ENCODE measurements at places on chromosomes 6 and 20.

GRCh38 chr20:12875510-12875909, 133.3 kb upstream of the SPTLC3 start:
- DNase-seq = no peak

- no peak for DNase-seq
Measured at GRCh38 chr6:153616506-153616905, 422.5 kb upstream of the OPRM1 start.

DNA sequence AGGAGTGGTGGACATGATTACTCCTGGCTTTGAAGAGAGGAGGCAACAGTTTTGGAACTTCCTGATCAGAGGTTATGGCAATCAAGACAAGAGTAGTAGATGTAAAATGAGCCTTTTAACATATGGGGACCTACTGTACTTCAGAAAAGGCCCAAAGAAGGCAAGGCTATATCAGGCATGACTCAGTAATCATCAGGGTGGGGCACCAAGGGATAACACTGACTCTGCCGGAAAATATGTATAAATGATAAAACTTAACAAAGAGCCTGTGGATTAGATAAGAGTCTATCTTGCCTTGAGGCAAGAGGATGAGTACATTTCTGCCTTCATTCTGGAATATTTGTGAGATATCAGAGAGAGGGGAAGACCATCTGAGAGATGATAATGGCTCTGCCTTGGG, 1389.9 kb upstream of the MAP3K7 start:
- DNase-seq = no peak

DNA sequence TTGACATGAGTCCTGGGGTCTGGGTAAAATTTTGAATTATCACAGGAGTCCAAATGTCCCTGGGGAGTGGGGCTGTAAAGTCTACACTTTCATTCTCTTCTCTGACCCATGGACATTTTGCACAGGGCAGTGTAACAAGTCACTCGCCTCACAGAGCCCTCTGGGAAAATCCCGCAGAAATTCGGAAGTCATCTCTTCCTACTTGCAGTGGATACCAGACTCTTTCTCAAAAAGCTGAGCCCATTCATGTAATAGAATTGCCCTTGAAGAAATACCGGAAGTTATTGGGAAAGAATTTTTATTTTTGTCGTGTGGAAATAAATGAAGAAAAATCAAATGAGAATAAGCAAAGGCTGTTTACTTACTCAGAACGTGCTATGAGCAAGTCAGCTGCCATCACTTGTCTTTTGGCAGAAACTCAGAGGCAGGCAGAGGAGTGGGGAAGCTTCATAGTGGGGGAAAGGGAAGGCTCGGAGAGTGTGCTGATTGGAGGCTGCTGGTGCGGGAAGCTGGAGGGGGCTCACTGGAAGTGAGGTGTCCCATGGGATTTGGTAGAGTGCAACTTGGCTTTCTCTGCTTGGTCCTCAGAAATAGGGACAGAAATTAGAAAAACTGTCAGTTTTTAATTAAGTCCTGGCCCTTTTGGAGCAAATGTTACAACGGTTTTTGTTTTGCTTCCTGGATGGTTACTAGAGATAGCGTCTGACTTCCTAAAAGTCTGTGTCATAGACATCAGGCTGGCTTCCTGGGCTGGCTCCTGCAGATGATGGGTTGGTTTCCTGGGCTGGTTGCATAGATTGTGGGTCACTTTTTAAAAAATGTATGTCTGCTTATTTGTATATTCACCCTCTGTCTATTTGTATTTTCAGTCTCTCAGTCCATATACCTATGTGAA, 79.8 kb upstream of the EEF1E1 start:
- DNase-seq = no peak

GRCh38 chr6:147615659-147616456, 107.4 kb downstream of the SAMD5 start:
- DNase-seq = no peak

- no peak for DNase-seq
Measured at GRCh38 chr6:162532283-162533008, 195.1 kb downstream of the PRKN start.

DNA sequence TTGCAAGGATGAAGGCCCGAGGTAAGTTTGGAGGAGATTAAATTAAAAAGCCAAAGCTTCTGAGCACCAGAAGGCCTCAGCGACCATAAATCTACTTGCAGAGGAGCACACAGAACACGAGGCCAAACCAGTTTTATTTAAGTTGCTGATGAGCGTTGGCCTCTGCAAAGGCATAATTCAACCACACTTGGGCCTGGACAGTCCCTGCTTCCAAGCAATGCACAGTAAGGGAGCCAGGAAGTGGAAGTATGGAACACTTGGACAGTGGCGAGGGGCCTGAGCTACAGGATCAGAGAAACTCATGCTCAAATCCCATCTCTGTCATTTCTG, 92.8 kb downstream of the PTPRT start:
- DNase-seq = no peak

GRCh38 chr20:3813848-3814581, 6.3 kb upstream of the AP5S1 start:
- DNase-seq = no peak

DNA sequence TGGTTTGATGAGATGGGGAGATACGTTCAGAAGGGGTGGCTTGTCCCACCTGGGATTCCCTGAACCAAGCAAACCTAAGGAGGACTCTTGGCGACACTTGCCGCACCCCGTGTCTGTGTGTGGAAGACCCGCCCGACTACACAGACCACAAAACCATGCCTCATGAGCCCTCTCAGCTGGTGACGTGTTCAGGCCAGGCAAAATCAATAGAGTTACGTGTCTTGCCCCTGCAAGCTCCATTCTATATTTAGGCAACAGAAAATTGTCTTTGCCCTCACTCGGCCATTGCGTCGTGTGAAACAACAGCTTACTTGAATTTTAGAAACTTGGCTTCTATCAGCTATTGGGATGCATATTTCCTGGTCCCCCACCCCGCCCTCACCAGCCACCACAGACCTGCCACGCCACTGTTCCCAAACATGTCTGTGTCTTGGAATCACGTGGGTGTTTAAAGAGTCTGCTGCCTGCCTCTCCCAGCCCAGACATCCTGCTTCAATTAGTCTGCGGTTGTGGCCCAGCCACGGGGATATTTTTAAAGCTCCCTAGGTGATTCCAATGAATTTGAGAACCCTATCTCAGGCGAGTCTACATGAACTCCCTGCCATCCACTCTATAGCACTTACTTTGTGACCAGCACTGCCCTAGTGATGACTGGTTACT, 279.2 kb upstream of the EXOC2 start:
- no peak for DNase-seq

DNA sequence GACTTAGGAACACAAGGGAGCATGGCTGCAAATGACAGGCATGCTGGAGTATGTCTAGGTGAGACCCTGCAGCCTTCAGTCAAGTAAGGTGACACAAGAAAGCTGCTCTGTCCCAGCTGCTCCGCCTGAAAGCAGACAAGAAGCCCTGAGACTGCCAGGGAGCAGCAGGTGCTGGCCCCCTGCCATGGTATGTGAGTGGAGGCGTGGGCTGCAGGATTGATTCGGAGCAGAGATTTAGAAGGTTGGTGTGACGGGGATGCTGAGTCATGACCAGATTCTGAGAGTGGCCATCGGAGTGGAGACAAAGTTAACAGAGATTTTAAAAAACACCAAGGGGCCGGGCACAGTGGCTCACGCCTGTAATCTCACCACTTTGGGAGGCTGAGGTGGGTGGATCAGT, 17.8 kb downstream of the LRP11 start:
- no peak for DNase-seq

- DNase-seq = no peak
Measured at GRCh38 chr20:9740486-9740885, 98.4 kb downstream of the PAK5 start.

DNA sequence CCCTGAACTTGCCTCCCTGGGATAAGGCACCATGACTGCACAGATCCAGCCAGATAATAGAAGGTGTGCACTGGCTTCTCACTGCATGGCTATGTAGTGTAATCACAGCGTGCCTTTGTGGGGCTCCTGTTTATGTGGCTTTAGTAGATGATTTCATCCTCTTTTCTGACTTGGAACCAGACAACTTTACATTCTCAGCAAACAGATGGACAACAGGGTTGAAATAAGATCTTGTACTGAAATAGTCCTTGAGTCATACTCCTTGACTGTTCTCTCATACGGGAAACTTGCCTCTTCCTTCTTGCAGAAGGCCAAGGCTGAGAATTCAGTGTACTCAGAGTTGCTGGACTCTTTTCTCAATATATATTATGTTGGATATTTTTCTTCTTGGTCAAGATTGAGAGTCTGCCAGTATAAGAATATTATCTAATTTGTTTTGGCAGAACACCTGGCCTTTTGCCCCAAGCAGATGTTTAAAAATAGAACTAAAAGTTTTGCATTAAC, 25.0 kb upstream of the RNF144B start:
- DNase-seq = no peak

DNA sequence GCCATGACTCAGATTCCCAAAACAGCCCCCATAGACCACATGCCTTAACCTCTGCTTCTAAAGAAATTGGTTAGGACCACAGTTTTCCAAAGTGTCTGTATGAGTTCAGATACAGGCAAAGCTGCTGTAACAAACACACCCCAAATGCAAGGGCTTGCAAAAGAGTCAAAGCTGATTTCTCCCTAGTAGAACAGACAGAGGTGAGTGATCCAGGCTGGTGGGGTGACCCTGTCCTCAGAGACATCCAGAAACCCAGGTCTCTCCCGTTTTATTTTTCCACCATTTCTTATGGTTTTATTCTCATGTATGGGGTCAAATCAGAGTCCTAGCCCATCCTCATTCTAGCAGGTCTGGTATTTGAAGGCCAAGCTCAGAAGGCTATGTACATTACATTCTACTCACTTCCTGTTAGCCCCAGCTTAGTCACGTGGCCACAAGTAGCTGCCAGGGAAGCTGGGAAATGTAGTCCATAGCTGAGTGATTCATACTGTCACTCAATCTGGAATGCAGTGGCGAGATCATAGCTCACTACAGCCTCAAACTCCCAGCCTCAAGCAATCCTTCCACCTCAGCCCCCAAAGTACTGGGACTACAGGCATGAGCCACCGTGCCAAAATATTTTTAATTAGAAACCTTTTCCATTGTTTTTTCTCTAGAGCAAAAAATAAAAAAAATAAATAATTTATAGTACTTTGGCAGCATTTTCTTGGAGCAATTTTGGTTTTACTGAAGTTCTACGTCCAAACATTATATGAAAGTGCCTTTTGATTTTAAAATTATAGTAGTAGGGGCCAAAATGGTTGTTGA, 175.2 kb downstream of the ZMYND8 start:
- no peak for DNase-seq

- no peak for DNase-seq
Measured at GRCh38 chr20:64037498-64038213, 1.7 kb downstream of the C20orf204 start.

DNA sequence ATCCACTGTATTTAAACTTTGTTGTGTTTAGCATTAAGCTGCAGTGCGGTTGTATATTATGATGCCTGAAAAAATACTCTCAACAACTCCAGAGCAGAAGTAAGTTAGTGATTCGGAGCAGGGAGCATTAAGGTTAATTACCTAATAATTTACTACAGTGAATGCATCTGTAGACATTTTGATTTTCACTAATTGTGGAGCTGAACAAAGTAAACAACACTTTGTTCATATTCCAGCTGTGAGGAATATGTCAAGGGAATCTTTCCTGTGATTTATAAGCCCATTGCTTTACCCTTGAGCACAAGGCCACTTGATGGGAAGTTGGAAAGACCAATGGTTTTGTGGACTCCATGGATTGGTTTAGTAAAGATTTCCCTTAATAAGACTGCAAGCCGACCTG, 77.1 kb downstream of the CBLN4 start:
- DNase-seq = no peak

DNA sequence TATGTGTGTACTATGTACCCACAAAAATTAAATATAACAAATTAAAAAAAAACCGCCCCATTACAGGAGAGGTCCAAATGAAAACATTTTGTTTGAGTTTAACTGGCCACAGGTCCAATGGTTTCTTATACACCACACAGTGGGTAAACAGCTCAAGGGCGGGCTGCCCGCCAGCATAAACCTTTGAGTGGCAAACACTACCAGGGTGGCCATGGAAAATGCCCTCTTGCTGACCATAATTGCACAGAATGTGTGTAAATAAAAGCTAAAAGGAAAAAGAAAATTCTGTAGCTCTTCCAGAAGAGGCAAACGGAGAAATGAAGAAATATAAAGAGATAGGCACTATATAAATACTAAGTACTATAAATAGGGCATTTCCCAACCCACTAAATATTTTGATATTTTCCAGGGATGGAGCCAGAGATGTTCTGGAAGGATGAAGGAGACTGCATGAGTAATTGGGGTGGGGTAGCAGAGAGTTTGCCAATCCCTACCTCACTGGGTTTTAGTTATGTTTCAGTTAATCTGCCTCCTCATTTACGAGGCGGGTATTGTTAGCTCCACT, 1.1 kb upstream of the CDC5L start:
- no peak for DNase-seq

DNA sequence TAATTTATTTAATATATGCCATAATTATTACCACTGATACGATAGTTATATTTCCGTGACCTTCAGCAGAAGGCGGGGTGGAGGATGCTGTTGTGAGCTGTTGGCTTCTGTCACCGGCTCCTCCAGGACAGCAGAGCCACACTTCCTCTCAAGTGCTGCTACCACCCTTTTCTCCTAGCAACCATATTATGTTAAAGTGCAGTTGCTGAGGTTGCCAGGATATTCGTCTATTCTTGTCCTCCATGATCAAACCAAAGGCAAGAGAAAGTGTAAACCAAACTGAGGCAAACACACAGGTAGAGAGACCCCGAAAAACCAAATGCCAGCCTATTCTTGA, 27.8 kb downstream of the RGS17 start:
- no peak for DNase-seq

DNA sequence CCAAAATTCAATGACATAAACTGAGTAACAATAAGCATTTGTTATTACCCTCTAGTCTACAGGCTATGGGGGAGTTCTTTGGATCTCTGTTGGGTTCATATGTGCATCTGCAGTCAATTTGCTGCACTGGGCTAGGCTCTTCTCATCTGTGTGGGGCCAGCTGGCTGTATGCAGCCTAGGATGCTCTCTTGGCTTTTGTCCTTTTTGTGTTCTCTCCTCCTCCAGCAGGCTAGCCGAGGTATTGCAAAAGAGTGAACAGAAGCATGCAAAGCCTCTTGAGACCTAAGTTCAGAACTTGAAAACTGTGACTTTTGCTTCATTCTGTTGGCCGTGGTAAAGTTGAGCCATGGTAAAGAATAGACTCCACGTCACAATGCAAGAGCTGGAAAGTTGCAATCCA, 62.8 kb upstream of the FOXO3 start:
- DNase-seq = no peak

GRCh38 chr6:133632206-133632605, 256.7 kb upstream of the TCF21 start:
- DNase-seq = no peak

- no peak for DNase-seq
Measured at GRCh38 chr6:154071236-154071635, 32.2 kb downstream of the OPRM1 start.

- DNase-seq = no peak
Measured at GRCh38 chr6:16154904-16155303, 26.0 kb downstream of the MYLIP start.
